ENCODE measurements at places on chromosomes 1 and 21. TPM values are rescaled to one million over a fixed set of nuclear protein-coding genes. Genes with fewer than 3 reads are reported as not detected.

KRTAP6-2 gene
- not detected for total RNA-seq

LCE6A gene
- not detected for total RNA-seq

S100A8 gene
- total RNA-seq, result not detected

KLF17 gene
- total RNA-seq, result not detected

GBP6 gene
- total RNA-seq, result 0.16 TPM

C1orf185 gene
- not detected for total RNA-seq

CHD5 gene
- total RNA-seq, result 0.47 TPM

TCHHL1 gene
- total RNA-seq, result not detected

SELENBP1 gene
- not detected for total RNA-seq

DMBX1 gene
- 0.08 TPM for total RNA-seq

ZNF593OS gene
- total RNA-seq, result not detected

DHRS3 gene
- 86.8 TPM for total RNA-seq

TMEM201 gene
- 23.2 TPM for total RNA-seq

MED8 gene
- 33.1 TPM for total RNA-seq

OR2AK2 gene
- total RNA-seq, result not detected

PLK3 gene
- total RNA-seq, result 68.0 TPM

WDR47 gene
- 13.1 TPM for total RNA-seq

DENND2C gene
- 0.34 TPM for total RNA-seq

Measured in activated CD8-positive, alpha-beta T cell treated with anti-CD3 and anti-CD28 coated beads, Interleukin-2, amount 10 ng/mL, durations not matched to agents 7 days and 5 days (primary cell).